ENCODE measurements at places on chromosomes 12 and 14.

GRCh38 chr14:56183631-56184157, 65.5 kb downstream of the PELI2 start:
- DNase-seq, result no peak

GRCh38 chr12:62862259-62862881, 72.6 kb downstream of the PPM1H start:
- DNase-seq, result no peak

DNA sequence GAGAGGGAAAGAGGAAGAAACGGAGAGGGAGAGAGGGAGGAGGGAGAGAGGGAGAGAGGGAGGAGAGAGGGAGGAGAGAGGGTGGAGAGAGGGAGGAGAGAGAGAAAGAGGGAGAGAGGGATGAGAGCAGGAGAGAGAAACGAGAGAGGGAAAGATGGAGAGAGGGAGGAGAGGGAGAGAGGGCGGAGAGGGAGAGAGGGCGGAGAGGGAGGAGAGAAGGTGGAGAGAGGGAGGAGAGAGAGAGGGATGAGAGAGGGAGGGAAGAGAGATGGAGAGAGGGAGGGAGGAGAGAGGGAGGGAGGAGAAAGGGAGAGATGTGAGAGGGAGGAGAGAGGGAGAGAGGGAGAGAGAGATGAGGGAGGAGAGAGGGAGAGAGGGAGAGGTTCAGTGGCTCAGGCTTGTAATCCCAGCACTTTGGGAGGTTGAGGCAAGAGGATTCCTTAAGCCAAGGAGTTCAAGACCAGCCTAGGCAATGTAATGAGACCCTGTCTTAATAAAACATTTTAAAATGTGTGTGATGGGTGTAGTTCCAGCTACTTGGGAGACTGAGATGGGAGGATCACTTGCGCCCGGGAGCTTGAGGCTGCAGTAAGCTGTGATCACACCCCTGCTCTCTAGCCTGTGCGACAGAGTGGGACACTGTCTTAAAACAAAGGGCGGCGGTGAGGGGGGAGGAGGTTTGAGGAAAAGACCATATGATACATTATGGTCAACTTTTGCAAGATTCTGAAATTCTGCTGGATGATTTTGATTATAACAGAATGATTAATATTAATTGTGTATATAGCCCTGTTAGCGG, 21.3 kb upstream of the SNRPF start:
- peak; percentile 10 for DNase-seq

DNA sequence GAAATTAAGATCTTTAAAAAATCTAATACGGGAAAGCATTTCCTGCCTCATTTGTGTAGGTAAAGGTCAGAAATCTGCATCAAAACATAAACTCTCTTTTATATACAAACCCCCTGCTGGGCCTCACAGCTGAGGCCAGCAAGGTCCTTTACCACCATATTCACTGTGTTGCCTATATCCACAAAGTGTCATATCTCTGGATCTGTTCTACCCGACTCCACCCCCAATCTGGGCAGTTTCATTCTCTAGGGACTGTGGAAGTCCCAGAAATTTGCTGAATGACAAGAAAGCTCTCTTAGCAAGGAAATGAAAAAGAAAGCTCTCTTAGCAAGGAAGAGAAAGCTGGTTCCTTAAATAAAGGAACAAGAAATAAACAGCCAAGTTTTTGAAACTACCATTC, 301.7 kb downstream of the KCNH5 start:
- DNase-seq, result no peak

GRCh38 chr14:101889898-101890297, 74.5 kb upstream of the DYNC1H1 start:
- peak; percentile 55 for DNase-seq

DNA sequence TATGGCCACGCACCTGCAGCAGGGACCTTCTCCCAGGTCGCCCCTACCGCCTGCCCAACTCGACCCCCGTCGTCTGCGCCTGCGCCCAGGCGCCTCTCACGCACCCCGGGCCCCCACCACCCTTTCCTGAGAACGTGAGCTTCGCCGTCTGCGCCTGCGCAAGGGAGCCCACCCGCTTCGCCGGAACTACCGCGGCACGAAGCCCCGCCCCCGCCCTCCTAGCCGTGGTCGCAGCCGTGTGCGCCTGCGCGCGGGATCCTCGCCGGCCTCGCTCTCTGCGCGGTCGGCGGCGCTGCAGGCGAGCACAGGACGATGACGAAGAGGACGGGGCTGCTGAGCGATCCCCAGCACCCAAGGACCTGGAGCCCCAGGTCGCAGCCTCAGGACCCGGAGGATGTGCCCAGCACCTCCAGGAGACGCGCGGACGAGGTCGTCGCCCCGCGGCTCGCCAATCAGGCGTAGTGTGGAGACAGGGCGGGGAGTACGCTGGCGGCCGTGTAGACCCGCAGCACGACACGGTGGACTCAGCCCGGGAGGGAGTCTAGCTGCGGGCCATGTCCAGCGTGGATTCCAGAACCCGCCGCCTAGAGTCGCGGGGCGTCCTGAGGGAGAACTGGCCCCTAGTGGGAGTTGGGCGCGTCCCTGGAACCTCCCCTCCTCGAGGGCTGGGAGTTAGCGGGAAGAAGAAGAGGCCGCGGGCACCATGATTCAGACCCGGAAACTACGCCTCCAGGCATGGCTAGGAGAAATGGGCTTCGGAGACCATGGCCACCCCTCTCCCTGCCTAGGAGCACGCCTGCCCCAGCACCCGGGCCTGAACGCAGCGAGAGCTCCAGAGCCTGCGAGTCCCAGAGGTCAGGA, 1120.8 kb upstream of the TMEM132C start:
- DNase-seq, result peak; percentile 53

DNA sequence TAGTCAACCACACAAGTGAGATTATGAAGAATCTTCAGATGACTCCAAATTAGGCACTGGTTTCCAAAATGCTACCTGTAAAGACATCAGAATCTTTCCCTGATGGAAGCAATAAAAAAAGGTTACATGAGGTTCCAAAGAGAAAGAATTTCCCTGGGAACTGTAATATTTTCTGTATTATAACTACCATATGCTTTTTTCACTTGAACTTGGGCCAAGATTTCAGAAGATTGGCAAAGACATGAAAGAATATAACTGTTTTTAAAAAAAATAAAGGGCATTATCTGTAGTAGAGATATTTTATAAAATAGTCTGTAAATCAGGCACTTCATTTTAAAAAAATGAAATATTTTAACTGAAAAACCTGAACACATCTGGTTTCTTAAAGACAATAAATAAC, 12.9 kb downstream of the HECTD1 start:
- DNase-seq, result peak; percentile 46

DNA sequence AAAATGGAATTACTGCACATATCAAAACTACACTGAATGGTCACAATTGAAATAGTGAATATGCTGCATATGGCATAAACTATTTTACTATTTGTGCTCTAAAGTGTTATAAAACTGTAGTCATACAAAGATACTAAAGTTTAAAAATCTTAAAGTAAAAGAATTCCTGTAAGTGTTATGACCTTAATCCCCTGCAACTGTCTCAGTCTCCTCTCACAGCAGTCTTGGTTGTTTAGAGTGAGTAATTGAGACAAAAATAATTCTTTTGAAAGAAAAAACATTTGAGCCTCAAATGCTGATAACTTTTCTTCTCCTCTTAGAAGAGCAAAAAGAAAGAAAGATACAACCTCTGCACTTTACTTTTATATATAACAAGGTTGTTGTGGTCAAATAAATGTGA, 99.9 kb downstream of the SYT1 start:
- no peak for DNase-seq

DNA sequence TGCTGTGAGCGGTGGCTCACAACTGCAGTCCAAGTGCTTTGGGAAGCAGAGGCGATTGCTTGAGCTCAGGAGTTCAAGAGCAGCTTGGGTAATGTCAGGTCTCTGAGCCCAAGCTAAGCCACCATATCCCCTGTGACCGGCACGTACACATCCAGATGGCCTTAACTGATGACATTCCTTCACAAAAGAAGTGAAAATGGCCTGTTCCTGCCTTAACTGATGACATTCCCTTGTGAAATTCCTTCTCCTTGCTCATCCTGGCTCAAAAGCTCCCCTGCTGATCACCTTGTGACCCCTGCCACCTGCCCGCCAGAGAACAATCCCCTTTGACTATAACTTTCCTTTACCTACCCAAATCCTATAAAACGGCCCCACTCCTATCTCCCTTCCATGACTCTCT, 48.6 kb downstream of the SLC25A47 start:
- no peak for DNase-seq

GRCh38 chr14:24576771-24577170, 721 bp upstream of the CTSG start:
- DNase-seq, result no peak

GRCh38 chr14:68755016-68755353, 37.9 kb downstream of the ZFP36L1 start:
- no peak for DNase-seq

- DNase-seq, result no peak
These were observed 35.2 kb upstream of the PTGR2 start for GRCh38 chr14:73816393-73816816.

DNA sequence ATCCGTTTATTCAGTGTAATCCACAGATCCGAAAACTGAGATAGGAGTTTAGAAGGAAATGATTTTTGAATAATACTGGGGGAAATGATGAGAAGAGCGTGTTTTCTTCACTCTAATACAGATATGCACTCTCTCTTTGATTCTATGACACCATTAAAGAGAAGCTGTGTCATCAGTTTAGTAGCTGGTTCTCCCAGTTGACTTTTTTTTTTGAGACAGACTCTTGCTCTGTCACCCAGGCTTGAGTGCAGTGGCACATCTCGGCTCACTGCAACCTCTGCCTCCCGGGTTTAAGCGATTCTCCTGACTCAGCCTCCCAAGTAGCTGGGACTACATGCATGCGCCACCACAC, 48.4 kb upstream of the EML1 start:
- DNase-seq, result no peak

DNA sequence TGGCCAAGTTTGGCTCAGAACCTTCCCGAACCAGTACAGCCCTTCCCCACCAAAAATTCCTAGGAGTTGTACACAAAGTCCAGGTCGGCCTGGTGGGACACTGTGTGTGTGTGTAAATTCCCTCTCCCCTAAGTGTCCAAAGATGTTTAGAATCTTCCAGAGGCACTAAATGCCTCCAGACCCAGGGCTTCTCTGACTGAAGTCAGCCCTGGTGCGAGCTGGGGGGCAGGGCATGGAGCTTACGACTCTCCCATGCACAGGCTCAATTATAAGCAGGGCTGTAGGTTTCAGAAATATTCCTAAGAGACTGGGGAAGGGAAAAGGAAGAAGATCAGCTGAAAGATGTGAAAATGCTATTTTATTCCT, 106.9 kb upstream of the ATF7IP start:
- peak; percentile 50 for DNase-seq

DNA sequence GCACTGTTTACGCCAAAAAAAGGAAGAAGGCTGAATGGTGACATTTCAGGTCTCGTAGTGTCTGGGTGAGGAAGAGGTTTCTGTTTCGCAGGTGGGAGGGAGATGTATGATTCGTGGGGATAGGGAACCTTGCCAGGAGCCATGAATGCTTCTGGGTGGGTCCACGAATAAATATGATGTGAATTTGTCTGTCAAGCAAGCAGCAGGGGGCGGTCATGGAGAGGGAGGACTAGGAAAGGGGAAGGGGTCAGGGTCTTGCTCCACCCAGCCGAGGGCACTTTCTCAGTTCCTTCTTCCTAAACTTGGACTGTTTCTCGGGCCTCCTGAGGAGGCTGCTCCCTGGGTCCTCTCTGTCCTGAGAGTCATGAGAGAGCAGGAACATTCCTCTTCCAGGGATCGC, 72.5 kb downstream of the LGMN start:
- no peak for DNase-seq

- DNase-seq, result no peak
These were observed 17.2 kb downstream of the SLC15A4 start for GRCh38 chr12:128806573-128806972.

DNA sequence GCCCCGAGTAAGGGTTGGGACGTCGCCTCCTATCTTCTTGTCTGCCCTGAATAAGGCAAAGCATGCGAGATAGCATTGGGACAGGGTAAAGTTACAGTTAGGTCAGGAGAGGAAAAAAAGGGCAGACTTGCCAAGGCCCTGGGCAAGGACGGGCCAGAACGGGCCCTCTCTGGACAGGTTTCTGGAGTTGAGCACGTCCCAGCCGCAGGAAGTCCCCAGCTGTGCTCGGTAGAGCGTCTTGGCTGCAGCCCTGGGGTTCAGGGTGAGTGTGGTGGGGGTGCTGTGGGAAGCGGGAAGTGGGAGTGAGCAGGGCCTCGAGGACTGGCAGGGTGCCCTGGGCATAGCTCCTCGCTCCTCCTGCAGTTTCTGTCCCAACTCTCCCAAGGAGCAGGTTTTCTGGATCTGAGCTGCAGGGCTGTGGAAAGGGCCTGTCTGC, 5.4 kb downstream of the RPS6KL1 start:
- DNase-seq, result no peak

Data from foreskin fibroblast (primary cell).